ENCODE measurements at places on chromosomes 12 and 14.

DNA sequence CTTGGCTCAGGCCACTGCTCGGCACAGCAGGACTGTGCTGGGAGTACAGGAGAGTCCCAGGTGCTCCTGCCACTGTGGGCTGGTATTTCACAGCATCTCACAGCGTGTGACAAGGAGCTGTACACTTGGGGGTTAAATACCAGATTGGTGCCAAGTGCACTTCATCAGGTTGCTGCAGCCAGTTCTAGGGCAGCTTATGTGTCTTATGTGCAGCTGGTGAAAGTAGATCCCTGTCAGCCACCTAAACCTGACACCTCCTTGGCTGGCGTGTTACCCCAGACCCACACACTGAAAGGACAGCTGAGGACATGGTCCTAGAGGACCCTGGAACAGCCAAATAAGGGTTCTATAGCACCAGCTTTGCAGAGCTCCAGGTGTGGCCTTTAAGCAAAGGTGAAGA lies 18.9 kb downstream of the PLEKHH1 start:
- no peak for DNase-seq

DNA sequence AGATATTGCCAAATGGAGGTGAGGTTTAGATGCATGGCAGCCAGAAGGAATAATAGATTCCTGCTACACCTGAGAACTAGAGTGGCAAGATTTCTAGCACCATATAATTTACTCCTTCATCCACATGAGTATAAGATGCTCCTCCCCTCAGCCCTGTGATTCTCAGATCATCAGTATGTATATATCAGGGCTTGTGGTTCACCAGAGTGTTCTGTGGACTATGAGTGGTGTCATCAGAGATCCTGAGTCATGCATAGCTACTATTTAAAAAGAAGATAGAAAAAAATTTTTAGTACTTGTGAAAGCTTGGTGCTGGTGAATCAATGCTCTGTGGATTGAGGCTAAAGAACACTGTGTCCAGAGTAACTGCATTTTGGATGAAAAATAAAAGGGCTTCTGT lies 285.9 kb downstream of the BMP4 start:
- peak; percentile 90 for DNase-seq

- DNase-seq, result peak; percentile 49
Measured at GRCh38 chr12:20624718-20625117, 70.4 kb upstream of the SLCO1C1 start.

DNA sequence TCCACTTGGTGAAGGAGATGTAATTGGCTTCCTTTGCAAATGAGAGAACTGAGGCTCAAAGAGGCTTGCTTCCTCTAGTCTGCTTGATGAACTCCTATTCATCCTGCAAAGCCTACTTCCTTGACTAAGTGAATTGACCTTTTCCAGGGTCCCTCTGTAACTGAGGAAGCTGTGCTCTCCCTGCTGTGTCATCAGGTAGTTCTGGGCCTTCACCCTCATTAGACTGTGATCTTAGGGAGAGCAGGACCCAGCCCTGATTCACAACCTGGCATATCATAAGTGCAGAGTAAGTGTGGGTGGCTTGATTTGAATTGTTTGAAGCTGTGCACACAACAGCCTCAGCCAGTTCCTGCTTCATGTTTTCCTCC lies 16.3 kb downstream of the ASB2 start:
- no peak for DNase-seq

DNA sequence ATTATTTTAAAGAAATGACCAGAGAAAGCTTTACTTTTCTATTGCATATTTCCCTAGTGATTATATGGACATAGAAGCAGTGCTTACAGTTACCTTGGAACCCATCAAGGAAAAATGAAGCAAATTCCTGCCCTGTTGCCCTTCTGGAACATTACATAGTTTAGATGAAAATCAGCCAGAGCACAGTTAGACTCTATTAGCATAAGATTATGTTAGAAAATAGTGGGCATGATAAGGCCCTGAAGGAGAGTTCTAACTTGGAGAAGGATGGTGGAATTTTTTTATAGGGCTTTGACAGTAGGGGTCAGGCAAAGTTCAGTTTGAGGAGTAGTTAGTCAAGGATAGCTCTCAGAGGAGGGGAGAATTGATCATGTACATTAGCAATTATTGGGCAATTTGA lies 74.3 kb downstream of the FUT8 start:
- DNase-seq, result no peak

- DNase-seq, result no peak
Measured at GRCh38 chr12:14111230-14111865, 129.9 kb upstream of the GRIN2B start.

- DNase-seq, result no peak
Measured at GRCh38 chr14:77306416-77306815, 14.3 kb downstream of the POMT2 start.

GRCh38 chr12:25155022-25155576 lies 39.9 kb downstream of the DNAI7 start:
- peak; percentile 35 for DNase-seq

DNA sequence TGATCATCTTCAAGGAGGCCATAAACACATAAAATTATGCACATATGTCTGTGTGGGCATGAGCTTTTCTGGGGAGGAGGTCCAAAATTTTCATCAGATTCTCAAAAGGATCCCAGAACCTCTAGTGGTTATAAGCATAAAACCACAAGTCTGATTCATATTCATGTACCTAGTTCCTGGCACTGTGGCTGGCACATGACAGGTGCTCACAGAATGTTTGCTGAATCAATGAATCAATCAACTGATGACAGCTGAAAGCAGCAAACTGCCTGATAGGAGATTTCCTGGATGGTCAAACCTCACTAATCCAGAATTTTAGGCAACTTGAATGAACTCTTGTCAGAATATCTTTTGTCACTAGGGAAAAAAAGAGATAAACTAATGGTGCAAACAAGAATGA lies 13.5 kb upstream of the CMKLR1 start:
- no peak for DNase-seq

DNA sequence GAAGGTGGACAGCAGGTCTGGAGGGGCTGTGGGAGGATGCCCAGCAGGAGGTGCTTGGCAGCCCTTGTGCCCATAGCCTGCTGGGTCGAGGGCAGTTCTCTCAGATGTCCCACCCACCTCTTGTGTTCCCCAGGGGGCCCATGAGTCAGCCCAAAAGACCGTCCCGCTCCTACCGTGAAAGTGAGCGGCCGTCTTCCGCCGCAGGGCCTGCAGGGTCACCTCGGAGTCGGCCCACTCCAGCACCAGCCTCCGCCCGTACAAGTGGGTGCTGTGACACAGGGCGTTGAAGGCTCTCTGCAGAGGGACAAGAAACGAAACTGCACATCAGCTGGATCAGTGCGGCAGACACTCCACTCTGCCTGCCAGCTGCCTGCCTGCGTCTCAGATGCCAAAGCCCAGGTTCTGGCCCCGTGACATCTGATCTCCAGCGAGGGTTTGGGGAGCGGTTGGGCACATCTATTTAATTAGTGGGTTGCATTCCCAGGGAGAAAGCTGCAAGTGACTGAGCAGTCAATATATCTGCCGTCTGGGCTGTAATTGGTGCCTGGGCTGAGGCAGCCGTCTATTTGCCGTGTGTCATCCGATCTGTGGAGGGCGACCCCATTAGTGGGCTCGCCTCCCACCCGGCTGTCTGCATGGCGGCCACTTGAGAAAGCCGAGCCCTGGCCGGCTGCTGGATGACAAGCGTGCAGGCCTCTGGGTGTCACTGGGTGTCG lies 121.5 kb downstream of the RBM19 start:
- DNase-seq, result no peak

DNA sequence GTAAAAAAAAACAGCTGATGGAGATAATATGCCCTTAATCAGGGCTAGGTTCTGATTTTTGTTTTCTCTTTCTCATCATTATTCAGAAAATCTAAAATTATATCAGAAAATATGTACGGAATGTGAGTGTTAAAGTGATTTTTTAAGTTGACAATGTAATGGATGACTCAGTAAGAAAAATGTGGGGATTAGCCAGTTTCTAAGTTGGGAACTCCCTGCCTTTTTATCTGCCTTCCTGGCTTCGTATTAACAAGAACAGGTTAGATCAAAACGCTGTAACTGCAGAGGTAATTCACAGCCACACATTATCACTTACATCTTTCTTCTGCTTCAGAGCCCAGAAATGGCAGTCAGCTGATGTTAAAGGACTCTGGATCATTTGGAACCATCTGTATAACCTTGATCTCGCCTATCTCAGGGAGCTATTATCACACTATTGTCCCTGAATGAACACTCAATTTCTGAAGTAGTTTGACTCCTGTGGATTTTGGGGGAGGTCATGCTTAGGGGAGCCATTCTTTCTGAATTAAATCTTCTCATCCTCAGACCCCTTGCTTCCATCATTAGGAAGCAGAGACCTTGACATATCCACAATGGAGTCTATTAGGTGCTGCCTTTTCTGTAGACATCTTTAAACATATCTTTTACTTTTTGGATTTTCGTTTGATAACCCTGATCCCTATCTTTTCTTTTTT lies 135.7 kb upstream of the SLC16A7 start:
- peak; percentile 60 for DNase-seq

GRCh38 chr14:49892301-49892635 lies 614 bp upstream of the ARF6 start:
- DNase-seq, result peak; percentile 79

- DNase-seq, result peak; percentile 63
Measured at GRCh38 chr12:90042920-90043641, 334.4 kb upstream of the ATP2B1 start.

- no peak for DNase-seq
Measured at GRCh38 chr14:49766839-49767238, 1.1 kb upstream of the KLHDC2 start.

- DNase-seq, result no peak
Measured at GRCh38 chr12:29155079-29155478, 6.0 kb downstream of the FAR2 start.

- DNase-seq, result peak; percentile 24
Measured at GRCh38 chr14:85241022-85241855, 288.7 kb upstream of the FLRT2 start.

DNA sequence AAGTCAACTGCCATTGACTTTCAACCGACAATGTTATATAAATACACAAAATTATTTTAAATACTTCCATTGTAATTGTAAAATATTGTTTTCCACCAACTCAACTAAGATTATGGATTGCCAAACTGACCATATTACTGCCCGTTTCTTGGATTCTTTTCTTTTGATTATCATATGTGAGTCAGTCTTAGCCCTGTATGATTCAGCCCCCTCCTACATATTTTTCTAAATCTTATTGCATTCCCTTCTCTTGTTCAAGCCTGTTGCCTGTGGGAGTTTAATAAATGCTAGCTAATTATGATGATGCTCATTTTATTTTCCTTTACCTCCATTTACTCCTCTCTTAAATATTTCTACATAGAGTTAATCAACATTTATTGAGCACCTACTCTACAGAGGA lies 6.8 kb downstream of the RASSF9 start:
- peak; percentile 61 for DNase-seq

DNA sequence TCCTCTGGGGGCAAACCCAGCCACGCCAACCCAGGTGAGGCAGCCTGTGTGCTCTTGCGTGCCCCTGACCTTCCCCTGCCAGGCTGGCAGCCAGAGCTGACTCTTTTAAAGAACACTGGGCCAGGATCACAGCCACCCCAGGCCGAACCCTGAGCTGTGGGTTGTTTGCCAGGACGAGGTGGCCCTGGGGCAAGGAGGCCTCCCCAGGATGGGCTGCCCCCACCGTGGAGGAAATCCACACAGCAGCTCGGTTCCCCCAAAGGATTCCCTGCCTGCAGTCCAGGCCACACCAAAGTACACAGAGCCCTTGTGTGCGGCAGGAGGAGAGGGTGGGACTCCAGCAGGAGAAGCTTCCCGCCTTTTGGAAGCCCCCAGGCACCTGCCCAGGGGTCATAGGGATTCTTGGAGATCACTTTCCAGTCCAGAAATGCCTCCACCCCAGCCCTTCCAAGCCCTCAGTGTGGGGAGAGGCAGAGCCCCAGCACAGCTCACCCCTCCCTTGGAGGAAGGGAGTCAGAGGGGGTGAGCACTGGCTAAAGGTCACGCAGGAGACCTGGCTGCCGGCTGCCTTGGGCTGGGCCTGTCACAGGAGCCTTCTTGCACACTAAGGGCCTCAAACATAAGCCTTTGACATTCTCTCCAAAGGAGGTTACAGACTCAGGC lies 115.6 kb downstream of the CALM1 start:
- no peak for DNase-seq

- DNase-seq, result peak; percentile 81
Measured at GRCh38 chr12:5171701-5172100, 128.0 kb downstream of the KCNA5 start.

DNA sequence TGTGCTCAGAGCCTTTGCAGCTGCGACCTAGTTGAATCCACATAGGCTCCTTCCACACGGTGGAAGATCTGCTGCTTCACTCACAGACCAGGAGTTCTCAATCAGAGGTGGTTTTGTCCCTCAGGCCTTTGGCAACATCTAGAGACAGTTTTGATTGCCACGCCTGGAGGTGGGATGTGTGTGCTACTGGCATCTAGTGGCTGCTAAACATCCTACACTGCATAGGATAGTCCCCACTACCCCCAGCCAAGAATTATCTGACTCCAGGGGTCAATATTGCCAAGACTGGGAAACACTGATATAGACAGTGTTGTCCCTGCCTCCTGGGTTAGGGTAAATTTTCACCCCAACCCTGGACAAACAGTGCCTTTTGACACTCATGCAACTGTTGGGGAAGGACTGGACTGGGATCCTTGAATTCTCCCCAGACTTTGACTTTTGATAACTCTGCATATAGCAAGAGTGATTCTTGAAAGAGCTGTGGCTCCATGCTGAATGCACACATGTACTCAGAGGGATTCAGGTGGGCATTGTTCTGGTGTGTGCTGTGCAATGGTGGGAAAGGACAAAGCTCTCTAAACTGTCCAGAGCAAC lies 39.8 kb downstream of the BAZ2A start:
- DNase-seq, result peak; percentile 18

- no peak for DNase-seq
Measured at GRCh38 chr12:39619316-39619659, 315 bp downstream of the ABCD2 start.

DNA sequence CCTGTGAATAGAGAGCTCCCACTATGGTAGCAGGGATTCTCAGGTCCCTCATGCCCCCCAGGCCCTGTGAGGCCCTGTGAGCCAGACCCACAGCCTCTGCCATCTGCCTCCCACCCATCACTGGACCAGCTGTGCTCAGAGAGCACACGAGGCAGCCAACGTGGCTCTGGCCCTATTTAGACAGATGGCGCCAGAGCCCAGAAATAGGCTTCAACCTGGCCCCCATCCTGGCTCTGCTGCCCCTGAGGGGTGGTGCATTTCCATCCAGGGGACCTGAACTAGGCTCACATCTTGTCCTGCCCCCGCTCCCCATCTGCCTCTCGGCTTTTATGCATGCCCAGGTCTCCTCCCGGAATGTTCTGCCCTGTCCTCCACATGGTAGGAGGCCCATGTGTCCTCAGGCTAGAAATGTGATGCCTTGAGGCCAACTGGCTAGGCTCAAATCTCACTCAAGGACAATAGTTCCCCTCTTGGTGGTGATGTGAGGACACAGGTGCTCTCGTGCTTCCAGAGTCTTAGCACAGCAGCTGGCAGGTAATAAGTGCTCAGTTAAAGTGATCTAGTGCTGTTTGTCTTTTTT lies 18.9 kb downstream of the TMEM63C start:
- DNase-seq, result no peak

DNA sequence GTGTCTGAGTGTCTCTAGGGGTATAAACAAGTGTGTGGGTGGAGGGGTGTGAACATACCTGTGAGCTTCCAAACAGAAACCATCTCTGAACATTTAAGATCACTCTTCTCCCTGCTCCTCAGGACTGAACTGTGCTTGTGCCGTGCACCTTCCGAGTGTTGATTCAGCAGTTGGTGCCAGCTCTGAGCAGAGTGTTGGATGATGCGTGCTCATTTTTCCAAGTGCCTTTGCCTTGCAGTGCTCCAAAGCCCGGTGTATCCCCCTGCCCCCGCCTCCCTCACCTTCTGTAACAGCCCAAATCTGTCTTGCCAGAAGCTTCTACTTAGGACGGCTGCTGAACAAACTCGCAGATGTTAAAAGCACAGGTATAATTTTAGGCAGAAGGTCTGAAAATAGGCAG lies 4.4 kb downstream of the WSCD2 start:
- no peak for DNase-seq
